ENCODE measurements at places on chromosomes 5 and 9. TPM values are rescaled to one million over a fixed set of nuclear protein-coding genes. Genes with fewer than 3 reads are reported as not detected.

Gene PCDHB7
- 1.4 TPM for total RNA-seq

- H3K4me1 ChIP-seq = no peaks in the 10 kb centered on the region
- H3K27ac ChIP-seq = no peak overlapping the region
- H3K27me3 ChIP-seq = no peaks in the 10 kb centered on the region
- no peak overlapping the region for H3K4me3 ChIP-seq
Observed at GRCh38 chr9:111529787-111530186, 4.8 kb downstream of the ZNF483 start.

Gene NKD2
- total RNA-seq = 2.4 TPM

Gene PPP2R2B
- total RNA-seq = 1.6 TPM

Gene NAIF1
- 5.8 TPM for total RNA-seq

DNA sequence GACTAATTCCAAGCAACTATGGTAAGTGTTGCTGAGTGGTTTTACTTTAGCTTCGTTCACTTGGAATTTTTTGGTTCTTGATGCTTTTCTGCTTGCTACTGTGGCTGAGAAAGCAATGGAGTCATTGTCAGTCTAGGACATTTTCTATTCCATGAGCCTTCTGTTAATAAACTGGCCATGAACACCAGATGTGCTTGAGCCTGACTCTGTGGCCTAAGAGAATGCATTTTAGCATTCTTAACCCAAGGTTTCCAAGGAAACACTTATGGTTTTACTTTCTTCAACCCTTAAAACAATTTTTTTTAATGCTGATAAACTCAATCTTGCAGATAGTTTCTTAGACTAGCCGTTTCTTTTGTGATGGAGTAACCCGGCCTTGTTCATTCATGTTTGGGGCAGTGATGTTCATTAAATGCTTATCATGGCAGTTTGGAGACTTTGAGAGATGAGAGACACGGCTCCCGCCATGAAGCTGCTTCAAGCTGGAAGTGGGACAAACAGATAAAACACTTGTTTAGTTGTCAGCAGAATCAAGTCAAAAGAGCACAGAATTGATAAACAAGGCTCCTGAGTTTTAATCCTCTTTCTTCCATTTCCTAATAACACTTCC lies 42.4 kb downstream of the OSTF1 start:
- H3K27ac ChIP-seq = no peak overlapping the region
- H3K4me3 ChIP-seq = no peak overlapping the region
- no peak for DNase-seq
- H3K27me3 ChIP-seq = no peaks in the 10 kb centered on the region
- no peaks in the 10 kb centered on the region for H3K4me1 ChIP-seq
- peaks cover 28% of the 10 kb centered on the region for H3K36me3 ChIP-seq

Gene LHX6
- total RNA-seq = 3.2 TPM

Gene SLC34A1
- not detected for total RNA-seq

Gene PCDHGA11
- total RNA-seq = 3.0 TPM
